Skin of body (tissue), 3 donors: ENCODE measurements at places on chromosomes 4 and X. TPM values are rescaled to one million over a fixed set of nuclear protein-coding genes. Genes with fewer than 3 reads are reported as not detected.

GAGE12J gene
- not detected for total RNA-seq

FAM9C gene
- total RNA-seq, result not detected

LEF1 gene
- total RNA-seq, result 38.1 TPM

CXCL10 gene
- total RNA-seq, result 1.7 TPM

CT47A1 gene
- not detected for total RNA-seq
